ENCODE measurements at places on chromosomes 11 and 22.

DNA sequence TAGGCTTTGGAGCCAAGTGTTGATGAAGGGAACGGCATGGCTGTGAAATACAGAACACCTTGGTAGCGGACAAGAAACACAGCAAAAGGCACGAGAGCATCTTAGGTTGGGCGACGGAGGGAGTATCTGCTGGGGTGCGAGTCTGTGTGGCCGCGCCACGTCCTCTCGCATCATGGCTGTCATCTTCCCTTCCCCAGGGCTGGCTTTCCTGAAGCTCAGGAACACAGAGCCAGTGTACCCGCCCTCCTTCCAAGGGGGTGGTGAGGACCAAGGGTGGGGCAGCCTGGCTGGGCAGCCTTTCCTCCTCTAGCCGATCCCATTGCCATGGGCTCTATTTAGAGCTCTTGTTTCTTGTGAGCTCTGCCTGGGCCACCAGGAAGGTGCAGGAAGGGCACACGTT, 154.4 kb downstream of the FEZ1 start:
- no peak for DNase-seq

DNA sequence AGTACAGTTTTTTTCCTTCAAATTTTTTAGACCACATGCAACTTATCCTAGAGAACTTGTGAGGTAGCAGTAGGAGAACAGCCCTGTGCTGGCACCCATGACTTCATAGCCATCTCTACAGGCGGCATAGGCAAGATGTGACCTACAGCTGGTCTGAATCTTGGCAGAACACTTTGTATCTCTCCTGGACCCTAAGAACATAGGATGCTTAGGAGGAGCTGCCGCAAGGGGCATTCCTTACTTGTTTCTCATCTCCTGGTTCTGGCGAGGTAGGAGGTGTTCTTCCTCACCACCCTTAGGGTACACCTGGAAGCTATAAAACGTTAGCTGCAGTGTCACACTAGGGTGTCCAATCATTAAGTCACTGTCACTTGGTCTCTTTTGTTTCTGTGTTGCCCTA, 16.4 kb downstream of the CWC15 start:
- DNase-seq, result no peak

- DNase-seq, result no peak
Observed at GRCh38 chr11:121236115-121237001, 56.2 kb upstream of the SC5D start.

DNA sequence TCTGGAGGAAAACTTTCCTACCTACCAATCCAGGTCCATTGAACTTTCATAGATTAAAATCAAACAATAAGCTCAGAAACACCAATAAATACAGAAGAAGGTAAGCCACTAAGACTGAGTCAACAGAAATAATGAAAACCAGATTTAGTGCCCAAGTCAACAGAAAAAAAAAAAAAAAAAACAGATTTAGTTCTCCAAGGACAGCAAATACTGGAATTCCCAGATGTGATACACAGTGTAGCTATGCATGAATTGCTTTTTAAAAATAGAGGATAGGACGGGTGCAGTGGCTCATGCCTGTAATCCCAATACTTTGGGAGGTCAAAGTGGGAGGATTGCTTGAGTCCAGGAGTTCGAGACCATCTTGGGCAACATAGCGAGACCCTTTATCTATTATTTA, 15.7 kb downstream of the DMC1 start:
- no peak for DNase-seq

DNA sequence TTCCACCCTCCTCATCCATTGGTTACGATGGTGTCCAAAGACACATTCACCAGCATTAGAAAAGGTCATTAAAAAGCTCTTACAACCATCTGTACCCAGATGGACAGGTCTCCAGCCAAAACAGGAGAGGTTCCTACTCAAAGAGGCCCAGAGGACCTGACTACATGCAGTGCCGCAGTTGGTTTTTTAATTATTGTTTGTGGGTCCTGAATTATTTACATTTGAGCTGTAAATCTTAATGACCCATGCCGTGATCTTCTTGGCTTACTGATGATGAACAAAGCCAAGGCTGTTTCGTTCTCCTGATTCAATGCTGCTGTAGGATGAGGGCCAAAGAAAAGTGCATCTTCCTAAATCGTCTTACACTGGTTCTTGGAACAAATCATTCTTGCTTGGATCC, 83.7 kb downstream of the CADM1 start:
- peak; percentile 81 for DNase-seq

- no peak for DNase-seq
Observed at GRCh38 chr11:29518389-29519174, 498.2 kb downstream of the KCNA4 start.

DNA sequence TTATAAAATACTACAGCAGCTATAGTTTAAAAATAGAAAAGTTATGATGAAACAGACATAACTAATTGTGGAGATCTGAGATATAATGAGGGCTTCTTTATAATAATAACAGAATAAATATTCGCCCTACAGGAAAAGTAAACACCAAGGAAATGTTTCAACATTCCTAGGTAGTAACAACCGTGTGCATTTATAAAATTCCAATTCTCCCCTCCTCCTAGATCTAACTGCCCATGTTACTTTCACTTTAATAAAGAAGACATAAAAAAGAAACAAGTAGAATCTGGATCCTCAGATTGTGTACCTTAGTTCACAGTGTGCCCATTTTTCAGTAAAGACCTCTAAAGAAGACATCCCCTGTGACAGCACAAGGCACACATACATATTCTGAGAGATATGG, 57.8 kb upstream of the MN1 start:
- no peak for DNase-seq

- DNase-seq, result no peak
Observed at GRCh38 chr11:133047036-133047770, 485.1 kb downstream of the OPCML start.

DNA sequence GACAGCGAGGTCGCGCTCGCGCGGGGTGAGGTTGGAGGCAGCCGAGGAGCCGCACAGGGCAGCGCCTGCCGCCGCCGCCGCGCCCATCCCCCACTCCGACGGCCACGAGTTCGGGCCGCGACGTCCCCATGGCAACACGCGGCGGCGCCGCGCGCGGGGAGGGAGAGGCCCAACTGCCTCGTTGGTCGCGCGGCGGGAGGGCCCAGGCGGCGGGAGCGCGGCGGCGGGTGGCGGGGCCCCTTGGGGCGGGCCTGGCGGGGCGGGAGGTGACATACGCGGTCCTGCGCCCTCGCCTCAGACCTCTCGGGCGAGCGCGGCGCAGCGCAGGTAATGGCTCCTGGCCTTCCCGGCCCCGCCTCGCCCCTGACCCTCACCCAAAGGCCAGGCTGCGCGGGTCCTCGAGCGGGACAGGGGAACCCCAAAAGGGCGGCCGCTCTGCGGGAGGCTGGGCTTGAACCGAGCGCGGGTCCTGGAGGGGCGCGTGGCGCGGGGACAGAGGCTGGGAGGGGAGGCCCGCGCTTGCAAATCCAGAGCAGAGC, at the start of gene DEUP1:
DEUP1 (plus strand) TSS at position 297 of the 539 bp plus-strand sequence. CDS start 1,518 bp downstream, outside the sequence.
- peak; percentile 20 for DNase-seq

DNA sequence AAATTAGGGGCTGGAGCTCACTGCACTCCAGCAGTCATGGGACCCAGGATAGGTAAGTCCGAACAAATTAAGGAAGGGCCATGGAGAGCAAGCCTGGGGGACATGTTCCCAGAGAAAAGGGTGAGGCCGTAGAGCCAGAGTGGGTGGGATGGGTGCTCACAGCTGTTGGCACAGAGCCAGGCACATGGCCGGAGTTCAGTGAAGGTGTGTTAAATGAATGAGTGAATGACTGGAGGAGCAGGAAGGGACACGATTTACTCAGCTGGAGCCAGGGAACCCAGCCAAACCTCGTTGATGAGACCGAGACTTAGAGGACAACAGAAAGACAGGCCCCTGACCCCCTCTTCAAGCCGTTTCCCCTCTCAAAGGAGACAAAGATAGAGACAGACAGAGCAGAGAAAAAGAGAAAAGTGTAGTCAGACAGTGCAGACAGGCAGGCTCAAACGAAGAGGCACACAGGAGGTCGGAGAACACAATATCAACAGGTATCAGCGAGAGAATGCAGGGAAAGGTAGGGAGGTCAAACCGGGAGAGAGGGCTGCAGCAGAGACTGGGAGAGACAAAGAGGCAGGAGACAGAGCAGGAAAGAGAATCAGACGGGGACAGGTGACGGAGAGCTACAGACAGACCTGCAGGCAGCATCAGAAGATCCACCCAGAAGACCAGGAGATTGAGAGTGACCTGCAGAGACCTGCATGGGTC, 590 bp downstream of the SLCO2B1 start:
- no peak for DNase-seq

GRCh38 chr11:11659567-11660362, 38.0 kb upstream of the GALNT18 start:
- DNase-seq, result no peak

DNA sequence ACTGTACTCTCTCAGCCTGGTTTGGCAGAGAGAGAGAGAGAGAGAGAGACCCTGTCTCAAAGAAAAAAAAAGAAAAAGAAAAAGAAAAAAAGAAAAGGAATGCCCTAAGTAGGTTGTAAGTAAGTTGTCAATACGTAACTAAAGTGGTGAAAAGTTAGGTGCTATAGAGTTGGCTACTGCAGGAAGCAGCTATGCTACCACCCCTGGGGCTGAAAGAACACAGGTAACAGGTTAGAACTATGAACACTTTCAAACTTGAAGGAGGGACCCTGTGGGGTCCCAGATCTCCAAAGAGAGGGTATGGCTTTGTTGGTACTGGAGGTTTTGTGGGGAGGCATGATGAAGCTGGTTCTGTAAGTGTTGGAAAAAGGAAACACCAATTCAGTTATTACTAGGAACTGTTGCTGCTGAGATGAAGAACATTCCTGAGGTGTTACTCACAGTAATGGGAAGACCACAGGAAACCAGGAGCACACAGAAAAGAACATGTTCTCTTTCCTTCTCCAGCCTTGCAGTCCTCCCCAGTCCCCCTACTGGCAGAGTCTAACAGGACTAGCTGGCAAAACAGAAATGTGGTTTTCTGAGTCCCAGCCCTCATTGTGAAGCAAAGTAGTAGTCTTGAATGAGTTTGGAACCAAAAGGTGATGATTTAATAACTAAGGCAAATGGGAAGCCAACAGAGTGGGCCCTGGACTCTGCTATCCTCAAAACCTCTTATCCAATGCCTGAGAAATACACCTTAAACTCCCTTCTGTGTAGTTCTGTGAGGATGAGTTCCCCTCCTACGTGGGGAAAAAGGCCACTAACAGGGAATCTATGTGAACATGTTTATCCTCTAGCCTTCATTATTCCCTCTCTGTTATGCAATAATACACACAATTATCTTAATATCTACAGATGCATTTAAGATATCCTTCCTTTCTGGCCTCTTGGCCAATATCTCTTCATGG, 427.0 kb upstream of the DDI1 start:
- DNase-seq, result no peak

DNA sequence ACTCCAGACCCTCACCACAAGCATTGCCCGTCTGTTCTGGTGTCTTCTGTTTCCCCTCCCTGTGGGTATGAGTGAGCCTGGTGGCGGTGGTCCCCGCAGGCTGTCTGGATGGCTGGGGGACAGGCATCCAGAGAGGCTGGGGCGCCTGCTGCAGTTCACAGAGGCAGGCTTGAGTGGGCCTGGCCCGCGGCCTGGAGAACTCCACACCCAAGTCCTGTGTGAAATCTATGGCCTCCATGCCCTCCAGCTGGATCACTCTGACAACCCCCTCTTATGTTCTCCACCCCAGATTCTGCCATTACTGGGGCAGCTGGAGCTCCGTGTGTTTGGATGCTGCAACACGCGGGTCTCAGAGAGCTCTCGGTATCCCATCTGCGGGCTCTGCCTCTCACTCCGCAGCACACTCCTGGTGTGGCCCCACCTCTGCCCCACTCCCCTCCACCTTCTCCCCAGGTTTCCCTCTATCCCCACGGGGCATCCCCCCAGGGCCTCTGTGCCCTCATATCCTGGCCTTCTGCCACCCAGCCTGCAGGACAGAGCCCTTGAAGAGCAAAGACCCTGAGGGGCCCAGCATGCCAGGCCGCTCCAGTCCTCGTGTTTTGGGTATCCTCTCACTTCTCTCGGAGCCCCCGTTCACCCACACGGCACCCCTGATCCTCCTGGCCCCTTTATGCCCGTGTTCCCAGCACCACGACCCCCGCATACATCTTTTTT, 31.3 kb downstream of the LRRC74B start:
- DNase-seq, result no peak

DNA sequence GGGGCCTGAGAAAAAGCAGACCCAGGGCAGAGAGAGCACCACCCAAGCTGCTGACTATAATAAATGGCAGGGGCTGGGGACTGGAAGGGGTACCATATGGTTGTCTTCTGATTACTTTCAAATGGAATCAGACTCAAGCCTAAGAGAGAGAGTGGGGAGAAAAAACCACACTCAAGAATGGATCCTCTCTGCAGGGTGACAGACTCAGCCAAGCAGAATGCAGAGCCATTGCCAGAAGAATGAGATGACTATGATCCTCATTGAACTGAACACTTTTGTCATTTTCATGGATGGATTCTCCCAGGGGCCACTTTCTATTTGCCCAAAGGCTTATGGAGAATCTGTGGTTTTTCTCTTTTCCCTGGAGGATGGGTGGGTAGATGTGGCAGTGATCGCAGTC, 8.7 kb downstream of the UBASH3B start:
- no peak for DNase-seq

GRCh38 chr11:75949023-75949672, 134.1 kb downstream of the UVRAG start:
- no peak for DNase-seq

DNA sequence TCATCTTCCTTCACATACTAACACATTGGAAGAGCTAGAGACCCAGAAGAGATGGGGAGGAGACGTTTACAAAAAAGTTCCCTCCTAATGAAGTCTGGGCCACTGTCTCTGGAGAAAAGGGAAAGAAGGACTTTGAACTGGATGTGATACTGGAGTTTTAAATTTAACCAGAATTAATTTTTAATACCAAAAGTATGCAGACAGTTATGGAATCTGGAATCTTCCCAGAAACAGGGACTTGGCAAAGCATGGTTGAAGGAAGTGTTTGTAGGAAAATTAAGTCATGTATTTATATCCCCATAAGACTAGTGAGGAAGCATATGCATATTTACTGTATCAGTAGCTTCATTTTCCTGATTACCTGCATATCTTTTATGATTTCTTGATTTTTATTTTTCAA, 215.5 kb downstream of the TTC28 start:
- no peak for DNase-seq

All from NCI-H2081 treated with DMSO at 0.1 percent for 48 hours (cell line).